NCI-H1092 (cell line): ENCODE measurements at places on chromosomes 12 and 14.

DNA sequence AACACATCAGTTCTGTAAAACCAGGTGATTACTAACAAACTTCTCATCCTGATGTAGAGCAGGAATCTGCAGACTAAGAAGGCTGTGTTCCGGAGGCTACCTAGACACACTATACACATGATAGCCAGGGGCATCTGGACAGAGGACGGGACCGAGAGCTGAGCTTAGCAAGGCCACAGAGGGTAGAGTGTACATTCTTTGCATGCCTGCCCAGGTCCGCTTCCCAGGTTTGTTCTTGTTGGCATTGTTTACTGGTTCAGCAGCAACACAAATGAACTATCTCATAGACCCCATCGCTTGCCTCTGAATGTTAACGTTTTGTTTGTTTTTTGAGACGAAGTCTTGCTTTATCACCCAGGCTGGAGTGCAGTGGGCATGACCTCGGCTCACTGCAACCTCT lies 17.7 kb upstream of the TEAD4 start:
- DNase-seq = no peak

GRCh38 chr14:103247169-103247606 lies 86.8 kb upstream of the EIF5 start:
- DNase-seq = no peak

GRCh38 chr14:103198131-103199105 lies 75.2 kb downstream of the TNFAIP2 start:
- DNase-seq = no peak

DNA sequence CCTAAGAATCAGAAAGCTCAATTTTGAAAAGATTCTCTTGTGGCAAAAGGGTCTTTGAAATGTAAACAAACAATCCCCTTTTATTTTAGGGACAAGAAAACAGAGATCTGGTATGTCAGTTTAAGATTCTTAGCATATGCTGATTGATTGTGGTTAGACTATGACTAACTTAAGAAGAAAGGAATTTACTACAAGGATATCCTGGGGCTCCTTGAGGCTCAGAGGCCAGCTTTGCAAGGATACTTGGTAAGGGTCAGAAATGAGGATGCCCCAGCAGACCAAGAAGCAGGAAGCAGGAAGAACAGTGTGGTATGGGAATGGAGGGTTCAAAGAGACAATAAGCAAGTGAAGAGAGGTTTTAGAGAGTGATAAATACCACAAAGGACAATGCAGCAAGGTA lies 474.6 kb downstream of the ETNK1 start:
- no peak for DNase-seq

DNA sequence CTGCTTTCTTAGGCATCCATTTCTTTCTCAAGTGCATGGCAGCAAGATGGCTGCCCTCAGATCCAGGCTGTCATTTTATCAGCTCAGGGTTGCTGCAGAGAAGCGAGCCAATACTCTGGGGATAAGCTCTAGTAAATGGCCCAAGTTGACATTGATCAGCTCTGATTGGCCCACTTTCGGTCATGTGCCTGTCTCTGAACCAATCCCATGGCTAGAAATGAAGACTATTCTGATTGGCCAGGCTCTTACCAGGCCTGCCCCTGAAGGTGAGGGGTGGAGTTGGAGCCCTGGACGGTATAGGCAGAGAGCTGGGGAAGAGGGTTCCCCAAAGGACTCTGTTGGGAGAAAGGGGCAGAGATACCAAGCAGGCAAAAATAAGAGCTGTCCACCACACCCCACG lies 41.4 kb downstream of the MYO1H start:
- no peak for DNase-seq
